Activated CD8-positive, alpha-beta memory T cell treated with anti-CD3 and anti-CD28 coated beads for 1 hour (primary cell): ENCODE measurements at places on chromosomes 4 and X.

GRCh38 chr4:154406018-154406795 is 85.4 kb downstream of the DCHS2 start:
- DNase-seq, result no peak

- DNase-seq, result no peak
Observed at GRCh38 chr4:23455456-23456158, 434.2 kb downstream of the PPARGC1A start.

GRCh38 chrX:51496501-51497291 is at the start of gene NUDT11:
Gene NUDT11, minus strand, starts transcription at chrX:51496592. Its CDS starts 148 bp downstream, at chrX:51496444.
- no peak for DNase-seq

DNA sequence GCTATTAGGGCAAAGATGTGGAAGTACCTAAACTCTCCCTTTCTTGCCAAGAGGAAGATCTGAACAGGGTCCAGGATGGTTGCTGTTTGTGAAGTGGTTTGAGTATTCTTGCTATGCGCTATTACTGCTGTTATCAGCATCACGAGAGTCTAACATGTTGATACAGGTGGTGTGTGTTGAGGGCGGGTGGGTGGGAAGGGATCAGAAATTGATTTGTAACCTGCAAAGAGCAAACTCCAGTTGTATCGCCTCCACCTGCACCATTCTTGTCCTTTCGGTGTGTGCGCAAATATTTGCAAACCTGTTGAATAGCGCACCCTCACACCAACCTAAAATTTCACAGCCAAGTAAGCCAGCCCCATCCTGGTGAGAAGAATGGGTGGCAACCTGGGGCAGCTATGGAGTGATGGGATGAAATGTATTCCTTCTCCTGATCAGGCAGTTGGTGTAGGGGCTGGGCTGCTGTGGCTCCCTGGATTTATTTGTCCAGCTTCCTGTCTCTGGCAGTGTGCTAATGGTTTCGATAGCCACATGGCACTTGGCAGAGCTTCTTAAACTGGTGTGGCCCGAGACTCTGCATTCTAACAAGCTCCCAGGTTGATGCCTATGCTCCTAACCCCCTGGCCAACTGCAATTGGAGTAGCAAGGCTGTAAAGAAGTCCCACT is 102.6 kb upstream of the SCML1 start:
- no peak for DNase-seq

GRCh38 chr4:68954126-68954525 is 2.5 kb upstream of the UGT2A3 start:
- DNase-seq, result no peak

- DNase-seq, result no peak
Observed at GRCh38 chrX:38804682-38805431, 3.6 kb downstream of the MID1IP1 start.

DNA sequence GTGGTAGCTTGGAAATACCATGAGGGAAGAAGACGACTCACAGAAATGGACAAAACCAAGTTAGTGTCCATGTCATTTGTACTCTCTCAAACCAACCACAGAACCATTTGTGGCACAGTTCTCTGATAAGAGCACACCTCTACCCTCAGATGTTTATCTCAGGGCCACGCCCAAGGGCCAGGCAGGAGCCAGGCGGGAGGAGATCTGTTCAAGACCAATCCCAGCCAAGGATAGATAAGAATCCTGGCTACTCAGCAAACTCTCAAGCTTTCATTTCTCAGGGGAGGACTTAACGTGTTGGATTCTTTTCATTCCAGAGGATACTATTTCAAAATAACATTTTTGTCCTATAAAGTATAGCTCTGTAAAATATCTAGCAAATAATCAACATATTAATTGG is 95.0 kb downstream of the NYX start:
- DNase-seq, result no peak

- DNase-seq, result no peak
Observed at GRCh38 chr4:36027203-36027602, 217.1 kb downstream of the ARAP2 start.

DNA sequence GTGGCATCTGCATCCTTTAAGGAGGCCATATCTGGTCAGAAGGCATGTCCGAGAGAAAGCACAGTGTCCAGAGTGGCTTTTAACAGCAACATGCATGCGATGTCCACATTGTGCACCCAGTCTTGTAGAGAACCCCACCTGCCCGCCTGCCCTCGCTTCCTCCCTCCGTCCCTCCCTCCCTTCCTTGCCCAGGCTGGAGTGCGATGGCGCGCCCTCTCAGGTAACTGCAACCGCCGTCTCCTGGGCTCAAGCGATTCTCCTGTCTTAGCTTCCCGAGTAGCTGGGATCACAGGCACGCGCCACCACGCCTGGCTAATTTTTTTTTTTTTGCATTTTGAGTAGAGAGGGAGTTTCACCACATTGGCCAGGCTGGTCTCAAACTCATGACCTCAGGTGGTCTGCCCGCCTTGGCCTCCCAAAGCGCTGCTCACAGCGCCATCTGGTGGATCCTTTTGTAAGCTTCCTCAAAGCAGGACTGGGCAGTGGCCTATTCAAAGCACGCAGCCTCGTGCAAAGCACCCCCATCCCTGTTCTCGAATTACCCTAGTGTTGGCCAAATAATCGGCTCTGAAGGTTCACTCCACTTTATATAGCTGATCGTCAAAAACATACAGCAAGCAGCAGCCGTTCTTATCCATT is 15.0 kb downstream of the BRCC3 start:
- no peak for DNase-seq

GRCh38 chr4:77308843-77309242 is 151.8 kb downstream of the CCNG2 start:
- DNase-seq, result no peak

- DNase-seq, result peak; percentile 26
Observed at GRCh38 chrX:124217304-124218251, 114.9 kb upstream of the TEX13D start.

DNA sequence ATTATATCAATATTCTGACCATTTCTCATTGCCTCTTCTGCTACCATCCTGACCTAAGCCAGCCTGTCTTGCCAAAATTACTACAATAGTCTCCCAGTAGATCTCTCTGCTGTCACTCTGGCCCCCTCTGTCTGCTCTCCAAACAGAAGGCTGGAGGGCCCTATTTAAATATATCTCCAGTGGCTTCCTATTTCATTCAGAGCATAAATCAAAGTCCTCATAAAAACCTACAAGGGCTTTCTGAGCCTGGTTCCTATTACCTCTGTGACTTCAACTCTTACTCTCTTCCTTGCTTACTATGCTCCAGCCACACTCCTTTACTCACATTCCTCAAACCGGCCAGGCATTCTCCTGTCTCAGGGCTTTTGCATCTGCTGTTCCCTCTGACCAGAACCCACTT is 19.0 kb downstream of the IGSF1 start:
- no peak for DNase-seq

GRCh38 chr4:24995346-24995919 is 35.3 kb downstream of the LGI2 start:
- no peak for DNase-seq
